COR-L47 (cell line): ENCODE measurements at places on chromosomes 7 and 10.

- no peak for DNase-seq
Observed at GRCh38 chr7:108014215-108014614, 11.3 kb upstream of the LAMB1 start.

- no peak for DNase-seq
Observed at GRCh38 chr7:33487998-33488682, 358.8 kb downstream of the BBS9 start.

DNA sequence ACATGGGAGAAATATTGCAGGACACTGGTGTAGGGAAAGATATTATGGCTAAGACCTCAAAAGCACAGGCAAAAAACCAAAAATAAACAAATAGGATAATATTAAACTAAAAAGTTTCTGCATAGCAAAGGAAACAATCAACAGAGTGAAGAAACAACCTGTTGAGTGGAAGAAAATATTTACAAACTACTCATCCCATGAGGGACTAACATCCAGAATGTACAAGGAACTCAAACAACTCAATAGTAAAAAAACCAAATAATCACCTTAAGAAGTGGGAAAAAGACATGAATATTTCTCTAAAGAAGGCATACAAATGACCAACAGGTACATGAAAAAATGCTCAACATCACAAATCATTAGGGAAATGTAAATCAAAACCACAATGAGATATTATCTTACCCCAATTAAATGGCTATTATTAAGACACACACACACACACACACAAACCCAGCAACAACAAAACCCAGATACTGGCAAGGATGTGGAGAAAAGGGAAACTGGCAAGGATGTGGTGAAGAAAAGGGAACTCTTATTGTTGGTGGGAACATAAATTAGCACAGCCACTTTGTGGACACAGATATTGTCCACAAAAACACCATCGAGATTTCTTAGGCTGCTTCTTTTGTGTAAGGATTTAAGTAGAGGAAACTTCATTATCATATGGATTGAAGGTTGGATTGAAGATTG lies 9.8 kb upstream of the RAB18 start:
- no peak for DNase-seq

DNA sequence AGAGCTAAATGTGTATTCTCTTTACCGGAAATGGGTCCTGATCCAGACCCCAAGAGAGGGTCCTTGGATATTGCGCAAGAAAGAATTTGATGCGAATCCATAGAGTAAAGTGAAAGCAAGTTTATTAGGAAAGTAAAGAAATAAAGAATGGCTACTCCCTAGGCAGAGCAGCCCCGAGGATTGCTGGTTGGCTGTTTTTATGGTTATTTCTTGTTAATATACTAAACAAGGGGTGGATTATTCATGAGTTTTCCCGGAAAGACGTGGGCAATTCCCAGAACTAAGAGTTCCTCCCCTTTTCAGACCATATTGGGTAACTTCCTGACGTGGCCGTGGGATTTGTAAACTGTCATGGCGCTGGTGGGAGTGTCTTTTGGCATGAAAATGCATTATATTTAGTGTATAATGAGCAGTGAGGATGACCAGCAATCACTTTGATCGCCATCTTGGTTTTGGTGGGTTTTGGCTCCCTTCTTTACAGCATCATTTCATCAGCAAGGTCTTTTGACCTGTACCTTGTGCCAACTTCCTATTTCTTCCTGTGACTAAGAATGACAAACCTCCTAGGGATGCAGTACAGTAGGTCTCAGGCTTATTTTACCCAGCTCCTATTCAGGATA lies 60.4 kb downstream of the ARL4A start:
- DNase-seq: no peak

- no peak for DNase-seq
Observed at GRCh38 chr10:82750538-82750937, 875.5 kb downstream of the NRG3 start.

GRCh38 chr7:1758028-1758858 lies 88.2 kb downstream of the ELFN1 start:
- peak; percentile 27 for DNase-seq
